ENCODE measurements at places on chromosomes 12 and 14.
A peak's percentile ranks its signal among the peaks of the same experiment; 100 is the strongest.

- DNase-seq, result no peak
Observed at GRCh38 chr12:53825246-53826081, 73.7 kb upstream of the CISTR start.

GRCh38 chr12:95633732-95634465 is 82.6 kb upstream of the USP44 start:
- DNase-seq, result no peak

- no peak for DNase-seq
Observed at GRCh38 chr12:104549815-104550480, 93.2 kb downstream of the CHST11 start.

DNA sequence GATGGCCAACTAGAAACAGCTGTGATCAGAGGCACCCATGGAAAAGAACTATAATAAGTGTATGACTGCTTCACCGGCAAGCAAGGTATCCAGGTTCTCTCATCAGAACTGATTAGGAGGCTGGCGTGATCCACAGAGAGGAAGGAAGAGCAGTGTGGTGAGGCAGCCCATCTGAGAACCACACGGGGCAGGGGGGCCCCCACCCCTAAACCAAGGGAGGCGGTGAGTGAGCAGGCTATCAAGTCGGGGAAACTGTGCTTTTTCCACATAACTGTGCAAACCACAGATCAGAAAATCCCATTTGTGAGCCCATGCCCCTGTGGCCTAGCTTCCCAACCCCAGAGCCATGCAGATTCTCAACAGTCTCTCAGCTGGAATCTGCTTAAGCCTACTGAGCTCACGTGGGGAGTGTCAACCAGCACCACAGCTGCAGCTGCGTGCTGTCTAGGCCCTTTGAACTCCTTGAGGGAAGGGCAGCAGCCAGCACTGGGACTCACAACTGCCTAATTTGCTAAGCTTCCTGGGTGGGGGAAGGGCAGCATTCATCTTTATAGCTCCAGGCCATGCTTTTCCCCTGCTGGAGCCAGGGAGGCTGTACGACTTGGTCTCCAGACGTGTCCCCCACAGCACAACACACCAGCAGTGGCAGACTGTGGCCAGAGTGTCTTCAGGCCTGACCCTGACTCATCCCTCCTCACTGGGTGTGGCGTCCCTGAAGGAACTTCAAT is 444.4 kb upstream of the ATP2B1 start:
- DNase-seq, result no peak

DNA sequence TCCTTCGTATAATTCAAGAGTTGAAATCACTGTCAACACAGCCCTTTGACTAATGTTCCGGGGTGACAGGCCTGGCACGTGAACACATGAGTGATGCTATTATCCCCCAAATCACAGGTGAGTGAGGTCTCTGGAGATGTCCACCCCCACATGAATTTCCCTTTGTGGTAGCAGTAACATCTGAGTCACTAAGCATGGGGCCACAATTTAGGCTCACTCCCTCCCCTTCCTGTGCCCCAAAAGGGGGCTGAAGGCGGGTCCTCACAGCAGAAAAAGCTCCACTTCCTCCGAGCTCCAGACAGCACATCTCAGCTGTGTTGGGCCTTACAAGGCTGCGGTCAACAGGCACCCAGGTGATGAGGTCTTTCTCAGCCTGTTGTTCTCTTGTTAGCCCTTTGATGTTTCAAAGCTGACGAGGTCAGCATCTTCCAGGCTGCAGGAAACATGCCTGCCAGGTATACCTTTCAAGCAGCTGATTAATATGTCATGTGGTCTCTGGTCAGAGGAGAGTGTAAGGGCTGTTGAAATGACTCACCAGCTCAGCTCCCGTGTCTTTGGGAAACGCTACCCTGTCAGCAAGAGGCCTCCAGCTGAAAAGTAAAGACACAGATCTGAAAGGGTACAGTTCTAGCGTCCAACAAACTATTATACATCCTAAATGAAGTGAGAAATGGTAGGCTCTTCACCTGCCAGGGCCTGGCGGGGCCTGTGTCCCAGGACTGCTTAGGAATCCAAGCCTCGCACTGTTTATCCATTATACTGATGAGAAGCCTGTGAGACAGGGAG is 107.3 kb downstream of the ZFP36L1 start:
- peak; percentile 37 for DNase-seq

GRCh38 chr14:51630987-51631386 is 20.7 kb upstream of the FRMD6 start:
- DNase-seq, result no peak

- DNase-seq, result no peak
Observed at GRCh38 chr14:76958020-76958979, 70.2 kb downstream of the IRF2BPL start.

DNA sequence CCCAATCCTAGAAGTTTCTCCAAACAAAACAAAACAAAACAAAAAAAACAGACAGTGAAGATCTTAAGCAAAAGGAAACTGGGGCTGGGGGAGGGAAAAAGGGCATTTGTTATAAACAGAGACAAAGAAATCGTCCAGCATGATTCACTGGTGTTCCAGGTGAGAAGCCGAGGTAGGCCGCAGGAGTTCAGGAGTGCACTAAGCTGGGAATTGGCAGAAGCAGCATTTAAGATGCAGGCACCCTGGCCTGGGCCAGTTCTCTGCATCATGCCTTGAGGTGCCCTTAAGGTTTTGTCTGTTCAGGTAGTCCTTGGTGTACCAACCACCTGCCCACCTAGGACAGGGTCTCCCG is 11.2 kb downstream of the TBX3 start:
- DNase-seq, result no peak
